ENCODE measurements at places on chromosomes 6 and 20. TPM values are rescaled to one million over a fixed set of nuclear protein-coding genes. Genes with fewer than 3 reads are reported as not detected.

PARD6B gene
- total RNA-seq, result 0.16 TPM

HMGCLL1 gene
- 0.24 TPM for total RNA-seq

C20orf204 gene
- total RNA-seq, result 1.7 TPM

GABRR1 gene
- not detected for total RNA-seq
